ENCODE measurements at places on chromosomes 11 and 22.

GRCh38 chr22:25757686-25758085 is 15.7 kb downstream of the MYO18B start:
- DNase-seq: no peak

- DNase-seq: no peak
Observed at GRCh38 chr11:82634091-82634490, 99.6 kb downstream of the FAM181B start.

GRCh38 chr11:36426226-36426848 is 83.7 kb downstream of the TRAF6 start:
- DNase-seq: no peak

- peak; percentile 80 for DNase-seq
Observed at GRCh38 chr11:1837171-1838076, 1.4 kb upstream of the TNNI2 start.

- DNase-seq: no peak
Observed at GRCh38 chr11:3859373-3859881, 4.0 kb downstream of the STIM1 start.

GRCh38 chr11:36034551-36035331 is 90.9 kb downstream of the LDLRAD3 start:
- DNase-seq: no peak

DNA sequence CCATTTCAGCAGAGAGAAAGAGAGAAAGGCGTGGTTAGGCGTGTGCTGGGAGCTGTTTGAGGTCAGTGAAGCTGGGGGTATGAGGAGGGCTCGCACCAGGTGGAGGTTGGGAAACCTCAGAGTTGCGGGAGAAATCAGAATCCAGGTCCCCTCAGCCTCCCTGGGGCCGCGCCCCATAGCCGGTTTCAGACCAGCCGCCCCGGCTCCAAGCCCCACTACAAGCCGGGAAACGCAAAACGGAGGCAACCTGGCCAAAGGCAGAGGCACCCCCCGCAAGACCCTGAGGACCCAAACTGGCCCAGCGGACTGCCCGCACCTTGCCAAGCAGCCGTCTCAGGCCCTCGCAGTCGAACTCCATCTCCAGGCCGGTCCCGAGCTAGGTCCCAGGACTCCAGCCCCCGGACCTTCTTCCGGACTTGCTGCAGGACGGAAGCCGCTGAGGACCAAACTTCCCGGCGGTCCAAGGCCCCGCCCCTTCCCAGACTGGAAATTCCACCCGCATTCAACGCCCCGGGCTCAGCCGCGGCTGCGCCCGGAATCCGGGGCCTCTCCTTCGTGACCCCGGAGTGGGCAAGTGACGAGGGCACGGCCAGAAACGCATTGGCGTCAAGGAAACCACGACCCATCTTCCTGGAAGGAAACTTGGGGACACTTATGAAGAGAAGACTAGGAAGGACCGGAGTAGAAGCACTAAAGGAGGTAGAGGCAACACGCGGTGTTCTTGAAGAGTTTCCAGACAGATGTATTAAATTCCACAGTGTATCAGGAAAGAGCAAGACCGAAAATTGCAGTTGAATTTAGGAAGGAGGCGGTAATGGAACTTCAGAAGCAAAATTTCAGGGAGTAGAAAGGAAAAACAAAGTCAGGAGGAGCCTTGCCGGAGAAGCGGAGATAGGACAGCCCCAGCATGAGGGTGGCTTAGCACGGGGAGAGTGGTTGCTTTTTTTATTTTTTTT is at the start of gene UEVLD:
Gene UEVLD, minus strand, starts transcription at position 438 of the 956 bp plus-strand sequence. Its CDS starts 80 bp downstream, at position 358.
- peak; percentile 59 for DNase-seq

DNA sequence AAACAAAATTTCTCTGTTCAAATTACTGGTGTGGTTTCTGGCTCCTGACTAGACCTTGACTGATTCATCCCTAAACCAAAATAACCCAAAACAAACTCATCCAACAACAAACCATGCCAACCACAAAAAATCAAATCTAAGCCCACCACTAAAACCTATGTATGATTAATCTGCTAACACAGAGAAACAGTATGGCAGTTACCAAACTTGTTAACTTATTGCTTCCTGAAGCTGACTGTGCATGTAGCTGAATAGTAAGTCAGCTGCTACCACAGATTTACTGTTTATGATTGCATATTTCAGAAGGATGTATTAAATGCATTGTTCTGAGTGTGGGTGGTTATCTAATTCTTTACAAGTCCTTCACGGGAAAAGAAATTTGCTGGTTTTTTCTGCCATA is 231.1 kb downstream of the SWAP70 start:
- no peak for DNase-seq

DNA sequence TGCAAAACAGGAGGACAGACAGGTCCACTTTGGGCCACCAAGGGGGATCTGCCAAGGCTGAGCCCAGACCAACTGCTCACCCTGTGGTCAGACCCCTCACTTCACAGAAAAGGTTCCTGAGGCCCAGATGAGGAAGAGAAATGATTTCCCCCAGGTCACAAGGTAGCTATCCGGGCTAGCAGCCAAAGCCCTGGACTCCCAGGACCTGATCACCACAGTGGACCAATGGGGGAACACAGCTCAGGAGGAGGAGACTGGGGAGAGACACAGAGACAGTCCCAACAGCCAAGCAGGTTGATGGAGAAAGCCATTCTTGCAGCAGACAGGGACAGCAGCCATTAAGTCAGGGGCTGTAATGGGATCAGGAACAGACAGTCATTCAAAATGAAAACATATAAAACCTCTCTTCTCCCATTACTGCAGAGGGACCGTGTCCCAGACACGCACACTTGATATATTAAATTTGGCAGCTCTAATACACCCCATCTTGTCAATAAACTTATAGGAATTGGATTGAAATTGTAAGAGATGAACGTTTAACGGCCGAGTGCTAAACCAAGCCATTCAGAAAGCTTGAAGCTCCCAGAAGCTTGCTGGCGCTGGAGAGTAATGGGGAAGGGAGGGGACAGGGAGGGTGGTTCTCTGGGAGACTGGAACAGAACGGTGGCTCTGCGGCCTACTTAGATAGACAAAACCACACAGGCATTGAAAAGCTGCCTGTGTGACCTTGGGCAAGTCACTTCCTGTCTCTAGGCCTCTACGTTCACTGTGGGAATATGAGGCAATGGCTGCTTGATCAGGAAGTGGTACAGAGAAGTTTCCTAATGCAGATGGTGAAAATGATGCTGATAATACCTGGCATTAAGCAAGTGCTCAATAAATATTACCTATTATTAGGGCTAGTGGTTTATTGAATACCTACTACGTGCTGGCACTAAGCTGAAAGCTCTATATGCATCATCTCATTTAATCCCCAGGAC is 16.0 kb downstream of the ZMAT5 start:
- no peak for DNase-seq

DNA sequence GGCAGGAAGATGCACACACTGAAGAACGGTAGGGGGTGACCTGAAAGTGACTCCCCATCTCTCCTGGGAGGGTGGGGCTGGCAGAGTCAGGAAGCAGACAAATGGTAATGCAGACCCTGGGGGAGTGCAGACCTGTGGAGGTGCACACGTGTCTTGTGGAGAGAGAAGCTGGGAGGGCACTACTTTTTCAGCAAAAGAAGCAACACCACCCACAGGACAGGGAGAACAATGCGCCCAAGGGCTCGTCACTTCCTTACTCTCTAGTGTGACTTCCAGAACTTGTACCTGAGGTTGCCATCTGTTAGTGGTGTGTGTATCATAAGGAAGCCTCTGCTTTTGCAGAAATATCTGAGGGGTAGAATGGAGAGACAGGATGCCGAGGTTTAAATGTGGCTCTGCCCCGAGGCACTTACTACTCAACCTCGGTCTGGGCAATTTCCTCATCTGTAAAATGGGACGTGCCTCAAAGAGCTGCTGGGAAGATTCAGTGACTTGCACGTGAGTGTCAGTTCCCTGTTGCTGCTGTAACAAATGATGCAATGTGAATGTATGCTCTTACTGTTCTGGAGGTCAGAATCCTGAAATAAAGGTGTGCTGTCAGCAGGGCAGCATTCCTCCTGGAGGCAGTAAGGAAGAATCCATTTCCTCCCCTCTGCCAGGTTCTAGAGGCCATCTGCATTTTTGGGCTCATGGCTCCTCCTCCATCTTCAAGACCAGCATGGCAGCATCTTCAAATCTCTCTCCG is 323.4 kb downstream of the SHANK2 start:
- no peak for DNase-seq

GRCh38 chr22:21942407-21943343 is 10.0 kb downstream of the PPM1F start:
- no peak for DNase-seq

GRCh38 chr11:120798854-120799253 is 225.0 kb upstream of the TBCEL start:
- DNase-seq: no peak

GRCh38 chr11:101043940-101044339 is 85.7 kb downstream of the PGR start:
- DNase-seq: no peak

DNA sequence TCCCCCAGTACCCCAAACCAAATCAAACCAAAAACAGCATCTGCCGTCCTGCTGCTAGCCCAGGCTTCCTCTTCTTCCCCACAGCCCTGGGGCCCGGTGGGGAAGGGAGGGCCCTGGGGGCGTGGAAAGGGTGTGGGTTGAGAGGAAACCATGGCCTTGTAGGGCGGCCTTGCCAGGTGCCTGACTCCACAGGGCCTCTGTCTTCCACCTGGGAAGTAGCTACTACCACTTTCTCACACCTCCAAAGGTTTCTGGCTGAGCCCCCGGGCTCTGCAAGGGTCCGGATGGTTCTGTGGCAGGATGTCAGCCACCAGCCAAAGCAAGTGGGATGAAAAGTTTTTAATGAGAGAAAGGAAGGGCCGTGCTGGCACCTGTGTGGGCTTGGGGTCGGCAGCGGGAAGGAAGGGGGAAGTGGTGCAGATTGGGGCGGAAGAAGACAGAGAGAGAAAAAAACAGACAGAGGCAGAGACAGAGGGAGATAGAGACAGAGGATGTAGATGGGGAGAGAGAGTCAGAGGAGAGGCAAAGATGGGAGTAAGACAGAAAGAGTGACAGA is 10.5 kb downstream of the TPST2 start:
- peak; percentile 30 for DNase-seq

DNA sequence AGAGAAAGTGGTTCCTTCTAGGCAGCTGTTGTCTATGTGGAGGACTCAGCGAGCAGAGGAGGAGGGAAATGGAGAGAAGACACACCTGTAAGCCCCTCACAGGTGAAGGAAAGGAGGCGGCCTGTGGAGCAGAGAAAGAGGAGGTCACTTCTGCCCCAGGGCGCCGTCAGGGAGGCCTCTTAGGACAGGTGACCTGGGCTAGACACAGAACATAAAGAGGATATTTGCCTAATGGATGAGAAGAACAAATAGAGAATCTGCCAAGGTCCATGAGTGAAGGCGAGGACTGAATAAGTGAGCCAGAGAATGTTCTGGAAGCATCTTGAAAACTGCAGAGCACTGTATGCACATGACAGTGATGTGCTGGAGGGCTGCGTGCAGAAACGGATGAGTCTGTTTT is 2.2 kb upstream of the SCUBE1 start:
- no peak for DNase-seq

DNA sequence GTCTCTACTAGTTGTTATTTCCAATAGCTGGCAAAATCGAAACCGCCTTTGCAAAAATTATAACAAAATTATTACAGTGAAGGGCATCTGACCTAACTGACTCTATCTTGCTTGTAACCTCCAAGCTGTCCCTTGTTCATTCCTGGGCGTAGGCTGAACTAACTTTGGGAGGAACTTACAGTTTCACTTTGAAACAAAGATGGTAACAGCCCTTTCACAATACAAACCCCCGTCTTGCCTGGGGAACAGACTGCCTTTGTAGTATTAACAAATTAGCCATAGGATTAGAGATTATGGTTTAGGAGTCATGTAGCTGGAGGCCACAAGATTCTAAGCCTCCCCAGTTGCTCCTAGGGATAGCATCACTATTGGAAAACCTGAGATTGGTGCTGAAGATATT is 131.6 kb upstream of the HSD17B12 start:
- no peak for DNase-seq

- no peak for DNase-seq
Observed at GRCh38 chr11:123393312-123393927, 36.6 kb upstream of the GRAMD1B start.

DNA sequence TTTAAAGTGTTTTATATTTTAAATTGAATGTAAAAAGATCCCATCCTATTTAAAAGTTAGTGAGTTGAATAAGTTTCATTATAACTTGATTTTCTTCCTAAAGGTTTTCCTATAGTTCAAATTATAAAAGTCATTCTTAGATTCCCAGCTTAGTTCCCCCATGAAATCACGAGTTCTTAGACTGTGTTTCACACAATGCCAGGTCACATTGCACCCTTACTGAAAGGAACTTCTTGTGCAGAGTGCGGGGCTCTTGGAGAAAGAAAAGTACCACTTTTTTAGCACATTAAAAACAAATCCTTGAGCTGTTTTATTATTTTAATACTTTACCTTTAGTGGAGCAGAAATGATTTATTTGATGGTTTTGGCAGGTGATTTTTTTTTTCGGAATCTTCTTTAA is 15.6 kb downstream of the GRAP2 start:
- DNase-seq: no peak

DNA sequence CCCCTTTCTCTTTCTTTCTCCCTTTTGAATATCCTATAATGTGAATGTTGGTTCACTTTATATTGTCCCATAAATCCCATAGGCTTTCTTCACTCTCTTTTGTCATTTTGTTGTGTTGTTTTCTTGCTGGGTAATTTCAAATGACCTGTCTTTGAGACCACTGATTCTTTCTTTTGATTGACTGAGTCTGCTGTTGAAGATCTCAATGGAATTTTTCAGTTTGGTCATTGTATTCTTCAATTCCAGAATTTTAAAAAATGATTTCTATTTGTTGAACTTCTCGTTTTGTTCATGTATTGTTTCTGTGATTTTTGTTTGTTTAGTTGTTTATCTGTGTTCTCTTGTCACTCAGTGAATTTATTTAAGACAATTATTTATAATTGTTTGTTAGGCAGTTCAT is 17.5 kb upstream of the FZD4 start:
- no peak for DNase-seq

DNA sequence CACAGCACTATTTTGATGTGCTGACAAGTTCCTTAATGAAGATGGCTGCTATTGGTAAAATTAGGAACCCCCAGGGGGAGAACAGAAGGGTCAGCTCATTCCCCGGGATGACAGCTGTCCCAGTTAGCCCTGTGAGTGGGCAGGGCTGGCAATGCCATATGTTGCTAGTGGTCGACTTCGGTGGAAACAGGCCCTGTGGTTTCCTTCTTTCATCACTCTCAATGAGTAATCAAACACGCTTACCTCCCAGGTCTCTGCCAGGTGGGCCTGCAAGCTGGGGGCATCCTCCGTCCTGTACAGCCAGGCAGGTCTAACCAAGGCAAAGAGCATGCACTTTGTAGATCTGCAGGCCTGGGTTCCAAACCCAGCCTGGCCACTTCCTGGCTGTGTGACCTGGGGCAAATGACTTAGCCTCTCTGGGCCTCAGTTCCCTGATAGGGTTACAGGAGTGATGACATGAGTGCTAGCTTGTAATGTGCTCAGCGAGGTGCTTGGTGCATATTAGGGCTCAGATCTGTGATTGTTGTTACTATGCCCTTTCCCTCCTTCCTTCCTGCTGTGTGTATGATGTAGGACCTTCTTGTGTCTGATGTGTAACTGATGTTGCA is 85.2 kb downstream of the TSPAN18 start:
- no peak for DNase-seq
